ENCODE measurements at places on chromosomes 13 and 19.

- no peak overlapping the region for H3K4me3 ChIP-seq
- no peaks in the 10 kb centered on the region for H3K36me3 ChIP-seq
- no peaks in the 10 kb centered on the region for H3K4me1 ChIP-seq
- H3K27ac ChIP-seq, result no peak overlapping the region
- ATAC-seq, result no peak
These were observed 70.9 kb downstream of the TNFSF11 start for GRCh38 chr13:42644841-42645240.

DNA sequence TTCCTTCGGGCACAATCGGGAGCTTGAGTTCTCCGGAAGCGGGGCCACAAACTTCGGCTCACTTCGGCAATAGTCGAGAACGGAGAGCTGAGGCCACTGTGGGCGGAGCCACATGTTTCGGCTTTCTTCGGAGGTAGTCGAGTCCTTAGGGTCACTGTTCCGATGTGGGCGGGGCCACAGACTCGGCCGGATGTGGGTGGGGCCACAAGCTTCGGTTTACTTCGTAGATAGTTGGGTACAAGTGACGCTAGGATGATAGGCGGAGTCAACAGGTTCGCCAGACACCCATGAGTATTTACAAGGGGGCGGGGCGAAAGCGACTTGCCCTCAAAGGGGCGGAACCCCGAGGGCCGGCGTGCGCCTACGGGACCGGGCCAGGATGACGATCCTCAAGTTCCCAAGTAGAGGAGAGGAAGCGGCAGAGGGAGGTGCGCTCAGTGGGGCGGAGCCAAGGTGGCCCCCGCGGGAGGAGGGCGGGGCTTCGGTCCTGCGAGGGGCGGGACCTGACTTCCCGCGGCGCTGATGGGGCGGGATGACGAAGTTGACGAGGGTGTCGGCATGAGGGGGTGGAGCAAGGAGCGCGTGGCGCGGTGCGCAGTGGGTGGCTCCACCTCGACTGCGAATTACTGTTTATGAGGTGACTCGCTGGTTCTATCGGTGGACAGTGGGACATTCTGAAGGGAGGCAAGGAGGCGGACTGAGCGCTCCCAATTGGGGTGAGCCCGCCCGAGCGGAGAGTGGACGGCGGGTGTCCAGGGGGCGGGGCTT lies 539 bp upstream of the MBOAT7 start:
- H3K4me3 ChIP-seq, result peak overlapping the region; percentile 87
- peak; percentile 65 for ATAC-seq
- H3K27me3 ChIP-seq, result no peaks in the 10 kb centered on the region
- peaks cover 15% of the 10 kb centered on the region for H3K4me1 ChIP-seq

DNA sequence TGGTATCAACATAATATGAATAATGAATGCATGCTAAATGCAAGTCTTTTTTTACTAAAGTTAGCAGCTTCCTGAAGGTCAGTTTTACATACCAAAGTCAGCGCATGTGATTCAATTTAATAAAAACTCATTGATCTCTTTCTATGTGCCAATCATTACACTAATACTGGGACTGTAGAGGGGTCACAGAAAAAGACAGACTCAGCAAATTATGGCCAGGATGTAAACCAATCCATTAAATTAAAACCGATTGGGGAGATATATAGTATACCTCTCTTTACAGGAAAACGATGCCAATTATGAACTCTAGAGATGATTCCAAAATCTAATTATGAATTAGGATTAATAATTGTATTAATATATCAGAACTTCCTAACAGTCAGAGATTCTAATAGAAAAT lies 624.4 kb upstream of the PCDH20 start:
- H3K4me1 ChIP-seq, result no peaks in the 10 kb centered on the region
- no peaks in the 10 kb centered on the region for H3K27me3 ChIP-seq
- no peaks in the 10 kb centered on the region for H3K36me3 ChIP-seq
- no peak overlapping the region for H3K27ac ChIP-seq

DNA sequence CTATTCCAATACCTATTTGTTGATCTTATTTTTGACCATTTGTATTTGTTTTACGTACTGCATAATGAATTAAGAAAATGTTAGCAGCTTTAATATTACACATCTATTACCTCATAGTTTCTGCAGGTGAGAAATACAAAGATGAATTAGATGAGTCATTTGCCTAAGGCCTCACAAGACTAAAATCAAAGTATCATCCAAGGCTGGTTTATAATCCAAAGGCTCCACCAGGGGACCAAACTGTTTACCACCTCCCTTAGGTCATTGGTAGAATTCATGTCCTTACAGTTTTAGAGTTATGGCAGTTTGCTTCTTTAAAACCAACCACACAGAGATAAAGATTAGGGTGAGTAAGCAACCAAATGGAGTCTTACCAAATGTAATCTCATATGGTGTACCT lies 848.1 kb downstream of the SLITRK6 start:
- H3K27ac ChIP-seq, result no peak overlapping the region
- H3K36me3 ChIP-seq, result no peaks in the 10 kb centered on the region
- H3K27me3 ChIP-seq, result no peaks in the 10 kb centered on the region
- no peak overlapping the region for H3K4me3 ChIP-seq

DNA sequence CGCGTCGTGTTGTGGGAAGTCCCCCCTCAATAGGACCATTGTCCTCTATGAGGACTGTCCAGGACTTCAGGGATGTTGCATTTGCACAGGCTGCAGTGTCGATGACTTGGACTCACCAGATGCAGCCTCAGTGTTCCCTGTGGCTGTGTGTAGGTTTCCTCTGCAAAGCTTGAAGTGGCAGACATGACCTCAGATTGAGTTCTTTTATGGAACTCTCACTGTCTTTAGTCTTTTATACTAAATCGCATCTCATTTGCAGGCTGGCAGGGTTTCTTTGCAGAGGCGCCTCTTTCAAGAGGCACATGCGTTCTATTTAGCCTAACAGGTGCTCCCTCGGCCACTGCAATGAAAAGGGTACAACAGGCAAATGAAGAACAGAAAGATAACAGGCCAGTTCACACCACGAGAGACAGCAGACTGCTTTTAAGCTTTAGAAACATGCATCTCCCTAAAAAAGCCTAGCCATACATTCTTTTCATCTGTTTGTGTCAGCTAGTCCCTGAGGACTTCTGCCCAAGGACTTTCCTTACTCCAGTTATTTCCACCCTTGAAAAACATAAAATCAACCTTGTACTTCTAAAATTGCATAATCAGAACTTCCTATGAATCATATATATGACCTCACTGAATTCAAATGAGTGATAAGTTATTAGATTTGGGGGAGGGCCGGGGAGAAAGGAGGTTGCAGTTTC lies 118.4 kb downstream of the RAB20 start:
- H3K36me3 ChIP-seq, result no peaks in the 10 kb centered on the region
- no peak for ATAC-seq
- no peak overlapping the region for H3K4me3 ChIP-seq
- H3K4me1 ChIP-seq, result no peaks in the 10 kb centered on the region
- no peak overlapping the region for H3K27ac ChIP-seq
- H3K27me3 ChIP-seq, result peaks cover 22% of the 10 kb centered on the region
